ENCODE measurements at places on chromosomes 12 and 14. TPM values are rescaled to one million over a fixed set of nuclear protein-coding genes. Genes with fewer than 3 reads are reported as not detected.

Gene LBHD2
- total RNA-seq: not detected

Gene KRT78
- total RNA-seq: not detected

Gene SLC25A47
- not detected for total RNA-seq

Gene ESRRB
- total RNA-seq: 0.10 TPM

Gene PIWIL1
- not detected for total RNA-seq

Gene TAS2R20
- total RNA-seq: 1.0 TPM

Gene EGLN3
- 292 TPM for total RNA-seq

Gene PRICKLE1
- 1.1 TPM for total RNA-seq

Gene MYF5
- total RNA-seq: not detected

Gene TMEM132D
- total RNA-seq: 0.17 TPM

Gene OVCH1
- total RNA-seq: not detected

Gene SELPLG
- 2.5 TPM for total RNA-seq

Gene COQ5
- total RNA-seq: 46.6 TPM

Gene SLC7A7
- 7.0 TPM for total RNA-seq

Gene TAS2R42
- not detected for total RNA-seq

Gene CATSPERB
- total RNA-seq: 2.2 TPM

Gene GRIP1
- 3.7 TPM for total RNA-seq

Gene MGAT4C
- 0.05 TPM for total RNA-seq

Gene BICD1
- 5.8 TPM for total RNA-seq

Gene RHOJ
- 3.0 TPM for total RNA-seq

Gene TPI1
- total RNA-seq: 1,097 TPM

Gene KRT80
- total RNA-seq: 0.66 TPM

Gene SOCS4
- total RNA-seq: 23.7 TPM
